ENCODE measurements at places on chromosomes 2 and 18. TPM values are rescaled to one million over a fixed set of nuclear protein-coding genes. Genes with fewer than 3 reads are reported as not detected.

The NEU2 gene
- total RNA-seq = not detected

The VWC2L gene
- not detected for total RNA-seq

The ARHGAP28 gene
- total RNA-seq = 2.1 TPM

The GTF2A1L gene
- total RNA-seq = not detected

The VIT gene
- total RNA-seq = not detected

The HOXD1 gene
- 3.7 TPM for total RNA-seq

The NEURL3 gene
- 0.34 TPM for total RNA-seq

The DSG1 gene
- not detected for total RNA-seq

The GLI2 gene
- 0.39 TPM for total RNA-seq

The CCL20 gene
- 6.5 TPM for total RNA-seq

The DYSF gene
- total RNA-seq = 212 TPM

The ATP6V1C2 gene
- not detected for total RNA-seq

The GALR1 gene
- total RNA-seq = not detected

The CHRND gene
- not detected for total RNA-seq

The RTP5 gene
- total RNA-seq = not detected

The ALPG gene
- total RNA-seq = 0.07 TPM

The ZBTB7C gene
- total RNA-seq = not detected

The RNF138 gene
- total RNA-seq = 33.9 TPM

The RAD51AP2 gene
- total RNA-seq = not detected

The FIGN gene
- 0.13 TPM for total RNA-seq

The SLC19A3 gene
- total RNA-seq = not detected

The LRATD1 gene
- total RNA-seq = 3.8 TPM

The CCDC178 gene
- 8.2 TPM for total RNA-seq

The SERPINB7 gene
- not detected for total RNA-seq

The ANKRD44 gene
- total RNA-seq = 1.1 TPM

The EHD3 gene
- 4.4 TPM for total RNA-seq

The B3GNT7 gene
- total RNA-seq = 1.3 TPM

The TMEM169 gene
- total RNA-seq = not detected

The UGT1A3 gene
- total RNA-seq = not detected

The ALLC gene
- total RNA-seq = not detected

The SLC11A1 gene
- under 0.01 TPM for total RNA-seq

The HRH4 gene
- total RNA-seq = not detected

The CPO gene
- total RNA-seq = not detected

The RPRD1A gene
- total RNA-seq = 38.6 TPM

The ELOA2 gene
- total RNA-seq = not detected

The KRTCAP3 gene
- not detected for total RNA-seq

The SNTG2 gene
- total RNA-seq = not detected

The MAP2 gene
- 29.4 TPM for total RNA-seq

The LONRF2 gene
- not detected for total RNA-seq

The UGT1A7 gene
- total RNA-seq = not detected

The KCNE4 gene
- total RNA-seq = 0.07 TPM

The ING5 gene
- total RNA-seq = 15.9 TPM

The ANKRD30B gene
- not detected for total RNA-seq

The BCL2 gene
- total RNA-seq = 0.27 TPM

The ACMSD gene
- total RNA-seq = not detected

The GPR45 gene
- total RNA-seq = not detected

The UCN gene
- not detected for total RNA-seq

The FSIP2 gene
- total RNA-seq = 0.20 TPM

The ADD2 gene
- 15.4 TPM for total RNA-seq

All from mammary microvascular endothelial cell (primary cell).